Frontal cortex (tissue), 4 donors: ENCODE measurements at places on chromosomes 11 and 22.

- no peak for DNase-seq
Observed at GRCh38 chr11:11565636-11566035, 56.2 kb downstream of the GALNT18 start.

- no peak for DNase-seq
Observed at GRCh38 chr11:1127664-1128162, 30.0 kb upstream of the MUC5AC start.

- no peak for DNase-seq
Observed at GRCh38 chr22:23912293-23912903, 18.2 kb downstream of the MIF start.

DNA sequence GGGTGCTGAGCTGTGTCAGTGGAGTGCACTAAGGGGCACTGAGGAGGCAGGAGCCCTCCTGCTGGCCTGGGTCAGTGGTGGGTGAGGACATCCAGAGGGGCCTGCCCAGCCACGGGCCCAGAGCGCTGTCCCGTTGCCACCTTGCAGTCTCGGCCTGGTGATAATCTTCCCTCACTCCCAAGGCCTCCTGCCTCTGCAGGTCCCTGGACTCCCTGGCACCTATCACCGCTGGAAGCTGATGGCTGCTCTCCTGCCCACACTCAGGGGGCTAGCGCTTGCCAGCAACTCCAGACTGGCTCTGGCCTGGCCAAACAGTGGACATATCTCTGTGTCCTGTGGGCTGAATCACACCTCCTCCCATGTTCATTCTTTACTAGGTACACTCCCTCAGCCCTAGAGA lies 86.5 kb upstream of the PITPNB start:
- DNase-seq = no peak

DNA sequence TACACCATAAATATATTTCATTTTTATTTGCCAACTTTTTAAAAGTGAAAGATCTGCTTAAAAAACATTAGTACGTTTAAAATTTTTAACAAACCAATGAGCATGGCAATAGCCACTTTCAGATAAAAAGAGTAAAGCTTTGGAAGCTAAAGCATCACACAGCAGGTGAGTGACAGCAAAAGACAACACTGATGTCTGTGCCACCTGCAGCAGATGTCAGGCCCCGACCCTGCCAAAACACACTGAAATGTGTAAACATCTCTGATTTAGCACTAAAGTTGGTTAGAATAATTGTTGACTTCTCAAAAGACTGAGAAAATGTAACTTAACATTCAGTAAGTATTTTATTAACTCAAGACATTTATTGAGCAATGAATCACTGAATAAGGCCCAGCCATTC lies 232.9 kb downstream of the DLG2 start:
- DNase-seq = no peak

DNA sequence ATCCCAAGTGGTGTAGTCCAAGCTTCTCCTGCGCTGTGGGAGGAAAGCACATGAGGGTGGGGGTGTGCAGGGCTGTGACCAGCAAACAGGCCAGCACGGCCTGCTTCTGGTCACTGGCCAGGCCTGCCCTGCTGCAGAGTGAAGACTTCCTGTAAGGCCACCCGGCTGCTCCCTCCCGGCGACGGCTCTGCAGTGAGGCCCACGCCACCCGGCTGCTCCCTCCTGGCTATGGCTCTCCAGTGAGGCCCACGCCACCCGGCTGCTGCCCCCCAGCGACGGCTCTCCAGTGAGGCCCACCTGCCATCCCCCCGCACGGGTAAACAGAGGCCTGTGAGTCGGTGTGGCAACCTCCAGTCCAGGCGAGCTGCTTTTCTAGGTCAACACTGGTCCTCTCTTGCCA lies 31.4 kb upstream of the BRSK2 start:
- no peak for DNase-seq

- DNase-seq = no peak
Observed at GRCh38 chr22:42052765-42053164, 17.8 kb downstream of the NAGA start.

- DNase-seq = no peak
Observed at GRCh38 chr11:117444256-117444655, 116.6 kb downstream of the CEP164 start.
